Mesendoderm (in vitro differentiated cells): ENCODE measurements at places on chromosomes 6 and 20.

DNA sequence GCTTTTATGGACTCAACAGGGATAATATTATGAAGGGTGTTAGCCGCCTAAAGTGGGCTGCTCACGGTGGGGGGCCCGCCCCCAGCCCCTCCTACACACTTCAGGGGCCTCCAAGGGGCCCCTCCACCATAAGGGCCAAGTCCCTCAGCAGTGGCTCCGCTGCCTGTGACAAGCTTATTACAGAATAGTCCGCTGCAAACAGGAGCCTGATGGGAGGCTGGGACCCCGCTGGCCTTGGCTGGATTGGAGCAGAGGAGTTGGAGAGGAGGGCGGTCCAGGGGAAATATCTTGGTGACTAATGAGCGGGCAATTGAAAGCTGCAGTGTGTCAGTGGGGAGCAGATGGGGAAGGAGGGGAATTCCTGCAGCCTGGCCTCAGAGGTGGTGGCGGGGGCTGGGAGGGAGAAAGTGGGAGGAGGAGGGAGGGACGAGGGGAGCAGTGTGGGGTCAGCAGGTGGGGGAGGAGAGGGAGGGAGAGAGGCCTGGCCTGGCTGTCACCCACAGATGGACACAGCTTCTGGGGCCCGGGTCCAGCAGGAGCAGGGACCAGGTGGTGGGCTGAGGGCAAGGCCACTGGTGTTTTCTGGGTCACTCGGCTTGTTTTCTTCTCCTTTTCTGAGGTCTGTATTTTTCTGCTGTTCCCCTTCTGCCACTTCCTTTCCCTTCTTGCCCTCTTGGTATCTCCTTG lies 57.6 kb upstream of the FOXP4 start:
- DNase-seq = peak; percentile 91

DNA sequence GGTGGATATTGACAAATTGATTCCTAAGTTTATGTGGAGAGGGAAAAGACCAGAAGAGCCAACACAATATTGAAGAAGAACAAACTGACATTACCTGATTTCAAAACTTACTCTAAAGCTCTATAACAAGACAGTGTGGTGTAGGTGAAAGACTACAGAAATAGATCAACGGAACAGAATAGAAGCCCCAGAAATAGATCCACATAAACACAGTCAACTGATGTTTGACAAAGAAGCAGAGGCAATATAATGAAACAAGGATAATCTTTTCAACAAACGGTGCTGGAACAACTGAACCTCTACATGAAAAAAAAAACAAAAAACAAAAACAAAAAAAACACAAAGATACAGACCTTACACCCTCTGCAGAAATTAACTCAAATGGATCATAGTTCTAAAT lies 50.2 kb downstream of the MAP3K5 start:
- no peak for DNase-seq

DNA sequence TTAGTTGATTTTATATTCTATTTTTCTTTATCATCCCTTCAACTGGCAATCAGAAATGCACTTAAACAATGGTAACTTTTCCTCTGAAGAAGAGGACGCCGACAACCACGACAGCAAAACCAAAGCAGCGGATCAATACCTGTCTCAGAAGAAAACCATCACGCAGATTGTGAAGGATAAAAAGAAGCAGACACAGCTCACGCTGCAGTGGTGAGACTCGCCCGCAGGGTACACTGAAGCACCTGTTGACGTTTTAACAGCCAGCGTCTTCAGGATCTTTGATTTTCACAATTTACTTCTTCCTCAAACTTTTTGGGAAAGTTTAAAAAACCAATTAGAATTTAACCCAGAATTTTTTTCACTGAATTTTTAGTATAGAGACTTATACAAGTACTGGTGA lies 701 bp downstream of the RFX6 start:
- DNase-seq = peak; percentile 18

- DNase-seq = no peak
Measured at GRCh38 chr6:14119784-14120183, 2.2 kb downstream of the CD83 start.

GRCh38 chr6:9408402-9409117 lies 973.2 kb upstream of the SLC35B3 start:
- DNase-seq = no peak

DNA sequence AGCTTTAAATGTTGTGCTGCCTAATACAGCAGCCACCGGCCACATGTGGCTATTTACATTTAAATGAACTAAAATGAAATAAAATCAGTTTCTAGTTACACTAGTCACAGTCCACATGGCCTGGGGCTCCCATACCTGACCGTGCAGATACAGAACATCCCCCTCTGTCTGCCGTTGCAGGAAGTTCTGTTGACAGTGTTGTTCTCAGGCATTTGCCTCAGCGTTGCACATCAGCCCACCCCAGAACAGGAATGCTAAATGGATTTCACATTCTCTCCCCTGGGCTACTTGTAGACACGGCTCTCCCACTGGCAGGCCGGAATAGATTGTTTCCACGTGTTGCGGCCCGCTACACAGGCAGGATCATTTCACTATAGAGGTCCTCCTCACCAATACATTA lies 26.3 kb downstream of the JAG1 start:
- peak; percentile 89 for DNase-seq

DNA sequence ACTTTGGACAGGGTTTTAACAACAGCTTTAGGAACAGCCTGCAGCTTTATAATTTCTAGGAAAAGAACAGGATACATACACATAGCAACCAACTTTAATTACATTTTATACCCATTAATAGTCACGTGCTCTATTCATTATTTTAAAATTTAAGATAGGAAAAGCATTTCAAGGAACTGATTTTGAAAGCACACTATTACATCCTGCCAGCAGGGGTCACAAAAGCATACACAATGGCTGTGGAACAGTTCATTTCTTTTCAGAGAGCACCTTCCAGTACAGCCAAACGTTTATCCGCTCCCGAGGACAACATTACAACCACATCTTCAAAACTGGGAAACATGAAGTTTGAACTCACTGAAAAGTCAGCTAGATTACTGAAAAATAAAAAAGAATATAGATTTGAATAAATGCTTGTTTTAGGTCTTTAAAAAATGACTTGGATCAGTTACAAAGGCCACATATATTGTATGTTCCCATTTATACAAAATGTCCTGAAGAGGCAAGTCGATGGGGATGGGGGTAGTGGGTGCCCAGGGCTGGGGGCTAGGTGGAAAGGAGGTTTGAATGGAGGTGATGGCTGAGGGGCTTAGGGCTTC lies 104.6 kb upstream of the EXOC2 start:
- DNase-seq = peak; percentile 47

DNA sequence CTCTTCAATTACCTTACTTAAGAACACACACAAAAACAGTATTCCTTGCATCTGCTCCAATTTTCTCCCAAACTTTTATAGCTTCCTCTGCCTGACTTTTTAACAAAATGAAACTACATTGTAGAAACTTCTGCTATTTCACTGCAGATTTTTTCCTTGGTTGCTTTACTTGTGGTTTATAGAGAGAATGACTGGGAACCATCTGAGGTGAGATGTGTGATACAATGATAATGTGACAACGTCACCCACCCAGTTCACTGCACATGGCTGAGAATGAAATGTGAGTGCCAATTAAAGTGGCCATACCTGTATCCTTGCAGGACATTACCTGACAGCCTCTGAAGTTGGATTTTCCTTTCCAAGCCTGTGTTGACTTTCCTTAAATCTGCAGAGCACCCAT lies 258.4 kb downstream of the CD83 start:
- DNase-seq = no peak

DNA sequence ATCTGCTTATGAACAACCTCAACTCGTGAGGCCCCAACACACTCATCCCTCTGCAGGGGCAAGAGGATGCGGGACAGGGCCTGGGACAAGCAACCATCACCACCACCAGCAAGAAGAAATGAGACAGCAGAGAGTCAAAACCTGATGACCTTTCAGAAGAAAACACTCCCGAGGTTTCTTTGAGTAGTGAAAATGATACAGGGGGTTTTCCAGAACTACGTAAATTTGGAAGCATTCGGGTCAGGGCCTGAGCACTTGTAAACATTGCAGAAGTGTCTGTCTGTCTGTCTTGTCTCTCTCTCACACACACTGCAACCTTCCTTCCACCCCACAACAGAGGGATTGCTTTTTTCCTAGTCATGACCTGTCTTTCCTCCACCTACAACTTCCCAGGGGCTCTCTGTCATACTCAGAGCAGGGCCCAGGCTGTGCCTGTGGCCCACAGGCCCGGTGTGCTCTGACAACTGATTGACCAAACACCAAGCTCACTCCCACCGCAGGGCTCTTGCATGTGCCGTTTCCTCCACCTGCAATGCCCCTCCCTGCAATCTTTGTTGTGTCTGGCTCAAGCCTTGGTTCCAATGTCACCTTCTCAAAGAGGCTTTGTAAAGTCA lies 90.9 kb downstream of the BMP7 start:
- DNase-seq = no peak

- no peak for DNase-seq
Measured at GRCh38 chr20:32480371-32481241, 104.5 kb downstream of the NOL4L start.
